ENCODE measurements at places on chromosomes 5 and 9.

DNA sequence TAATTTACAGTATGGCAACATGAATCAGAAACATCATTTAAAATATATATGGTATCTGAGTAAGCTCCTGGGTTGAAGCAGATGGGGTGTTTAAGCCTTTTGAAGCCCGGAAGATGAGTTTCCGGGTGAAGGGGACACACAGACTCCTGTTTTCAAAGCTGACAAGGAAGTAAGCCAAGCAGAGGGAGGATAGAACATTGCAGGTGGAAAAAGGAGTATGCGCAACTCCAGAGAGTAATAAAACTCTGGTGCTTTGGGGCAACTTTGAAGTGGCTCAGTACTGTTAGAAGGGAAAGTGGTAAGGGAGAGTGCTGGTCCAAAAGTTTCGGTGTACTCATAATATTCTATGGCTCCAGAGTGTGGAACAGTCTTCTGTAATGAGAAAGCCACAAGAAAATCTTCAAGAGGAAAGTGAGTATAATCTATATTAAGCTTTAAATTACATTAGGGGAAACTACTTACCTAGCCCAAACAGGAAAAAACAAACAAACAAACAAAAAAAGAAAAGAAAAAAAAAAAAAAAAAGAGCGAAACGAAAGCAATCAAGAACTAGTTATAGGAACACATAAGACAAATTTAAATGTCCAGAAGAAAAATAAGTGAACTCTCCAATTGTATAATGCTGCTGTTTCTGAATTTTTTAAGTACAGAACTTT is 2.3 kb upstream of the ST8SIA4 start:
- peak; percentile 11 for DNase-seq

DNA sequence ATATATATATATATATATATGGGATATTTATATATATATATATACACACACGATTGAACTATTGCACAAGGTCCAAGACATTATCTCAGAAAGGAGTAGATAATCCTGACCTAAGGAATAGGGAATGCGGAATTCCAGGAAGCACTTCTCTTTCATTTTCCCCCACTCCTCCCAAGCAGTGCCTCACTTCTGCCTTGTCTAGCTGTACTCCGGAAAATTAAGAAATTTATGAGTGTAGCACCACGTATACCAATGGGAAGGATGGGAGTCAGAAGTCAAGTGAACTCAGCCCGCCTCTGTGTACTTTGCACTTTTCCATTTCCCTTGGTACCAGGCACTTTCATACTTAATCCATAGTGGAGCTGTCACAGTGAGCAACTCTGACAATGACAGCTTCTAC is 10.9 kb downstream of the SLC36A1 start:
- DNase-seq, result no peak

GRCh38 chr5:158701406-158702177 is 398.1 kb downstream of the EBF1 start:
- no peak for DNase-seq

DNA sequence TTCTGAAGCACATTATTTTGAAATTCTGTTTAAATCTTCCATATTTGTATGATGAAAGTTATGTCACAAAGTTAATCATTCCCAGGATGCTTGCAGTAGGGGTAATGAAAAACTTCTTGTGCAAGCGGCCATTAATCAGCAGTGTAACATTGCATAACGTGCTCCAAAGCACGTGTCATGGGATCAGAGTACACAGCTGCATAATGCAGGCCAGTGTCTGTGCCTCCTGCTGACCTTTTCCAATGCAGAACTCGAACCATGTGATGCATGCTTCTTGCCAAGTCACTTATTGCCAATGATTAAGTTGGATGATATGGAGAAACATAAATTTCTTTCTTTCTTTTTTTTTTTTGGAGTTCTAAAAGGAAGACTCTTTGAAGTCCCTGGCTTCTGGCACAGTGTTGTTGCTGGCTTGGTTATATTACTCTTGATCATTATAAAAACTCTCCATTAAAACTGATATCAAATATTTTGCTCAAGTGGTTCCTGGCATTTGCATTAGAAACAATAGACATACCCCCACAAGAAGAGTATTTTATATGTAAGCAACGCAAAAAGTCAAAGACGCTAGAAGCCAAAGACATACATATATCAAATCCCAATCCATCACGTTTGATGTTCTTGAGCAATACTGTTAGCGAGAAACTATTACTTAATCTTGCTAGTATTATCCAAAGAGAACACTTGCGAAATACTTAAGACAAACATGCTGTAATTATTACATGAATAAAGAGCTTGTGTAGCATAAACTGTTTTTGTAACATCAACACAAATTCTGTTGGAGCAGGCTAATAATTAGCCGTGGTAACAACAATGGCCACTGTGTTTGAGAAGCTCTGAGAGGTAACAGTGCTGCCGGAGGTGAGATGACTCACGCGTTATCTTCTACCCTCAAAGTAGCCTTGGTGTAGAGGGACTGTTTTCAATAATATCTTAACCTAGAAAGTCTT is 164.2 kb downstream of the AUH start:
- DNase-seq, result peak; percentile 98

GRCh38 chr5:151183456-151184245 is 26.1 kb upstream of the ANXA6 start:
- no peak for DNase-seq

DNA sequence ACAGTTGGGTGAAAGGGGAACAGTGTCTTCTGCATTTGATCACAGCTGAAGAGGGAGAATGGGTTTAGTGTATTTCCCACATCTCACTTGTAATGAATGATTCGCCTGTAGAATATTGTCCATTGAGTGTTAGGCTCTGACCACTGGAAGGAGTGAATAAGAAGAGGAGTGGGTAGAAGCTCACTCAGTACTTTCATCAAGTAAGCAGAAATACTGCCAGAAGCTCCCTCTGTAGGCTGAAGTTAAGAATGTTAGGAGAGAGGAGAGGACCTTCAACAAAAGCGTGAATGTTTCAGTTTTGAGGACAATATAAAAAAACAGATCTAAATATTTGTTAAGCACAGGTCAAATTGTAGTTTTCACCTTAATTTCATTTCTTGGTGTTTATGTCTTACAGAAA is 27.5 kb downstream of the FSD1L start:
- peak; percentile 15 for DNase-seq

- DNase-seq, result no peak
These were observed 219.2 kb downstream of the TRPM3 start for GRCh38 chr9:70902171-70902570.

DNA sequence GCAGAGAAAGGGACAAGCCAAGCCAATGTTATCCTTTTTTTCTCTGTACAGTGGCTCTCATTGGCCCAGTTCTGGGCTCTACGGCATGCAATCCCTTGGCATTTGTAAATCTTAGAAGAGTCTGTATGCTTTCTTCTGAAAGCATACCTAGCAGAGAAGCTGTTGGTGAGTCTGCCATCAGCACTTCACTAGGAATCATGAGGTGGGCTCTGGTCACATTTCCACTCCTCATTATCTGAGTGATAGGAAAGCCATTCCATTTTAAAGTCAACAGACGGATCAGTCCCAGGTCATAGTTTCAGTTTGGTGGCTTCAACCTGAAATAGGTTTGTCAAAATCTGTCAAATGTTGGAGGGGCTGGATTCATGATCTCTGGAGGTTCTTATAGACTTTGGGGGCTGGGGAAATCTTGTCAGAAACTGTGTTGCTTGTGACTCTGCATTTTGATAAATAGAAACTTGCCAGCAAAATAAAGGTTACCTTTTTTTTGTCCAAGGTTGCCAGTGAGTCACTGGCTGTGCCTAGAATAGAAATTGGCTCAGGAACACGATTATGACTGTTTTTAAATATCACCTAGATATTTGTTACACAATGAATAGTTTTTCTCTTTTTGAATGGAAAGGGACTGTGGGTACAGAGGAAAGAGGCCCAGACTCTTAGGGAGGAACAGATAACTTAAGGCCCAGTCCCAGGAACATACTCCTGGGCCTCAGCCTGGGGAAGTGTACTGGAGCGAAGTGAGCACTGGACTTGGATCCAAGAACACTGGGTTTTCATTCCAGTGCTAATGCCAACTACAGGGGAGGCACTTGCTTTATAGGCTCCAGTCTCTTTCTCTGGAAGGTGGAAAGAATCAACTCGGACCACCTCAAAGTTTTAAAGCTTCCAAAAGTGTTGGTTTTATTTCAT is 183.1 kb downstream of the NMUR2 start:
- no peak for DNase-seq

- DNase-seq, result peak; percentile 17
These were observed 159.7 kb downstream of the TLE1 start for GRCh38 chr9:81529556-81530193.

GRCh38 chr9:81814794-81815464 is 113.3 kb upstream of the SPATA31D4 start:
- DNase-seq, result no peak

DNA sequence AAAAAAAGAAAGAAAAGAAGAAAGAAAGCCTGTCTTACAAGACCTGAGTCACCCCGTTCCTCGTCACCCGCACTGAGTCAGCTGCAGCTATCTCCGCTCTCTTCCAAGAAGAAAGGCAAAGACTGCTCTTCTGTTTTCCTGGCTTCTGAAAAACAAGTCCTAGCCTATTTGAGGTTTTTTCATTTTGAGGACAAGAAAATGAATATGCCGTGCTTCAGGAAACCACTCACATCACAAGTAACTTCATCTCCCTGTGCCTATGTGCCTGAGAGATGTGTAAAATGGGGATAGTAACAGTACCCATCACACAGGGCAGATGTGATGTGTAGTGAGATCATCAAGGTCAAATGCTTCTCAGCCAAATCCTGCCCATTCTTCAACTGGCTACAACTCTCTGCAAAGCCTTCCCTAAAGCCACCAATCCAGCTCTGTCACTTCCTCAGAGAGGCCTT is 78.4 kb downstream of the GLDC start:
- peak; percentile 52 for DNase-seq

GRCh38 chr5:1413611-1414241 is 31.5 kb downstream of the SLC6A3 start:
- DNase-seq, result no peak
